CD4-positive, alpha-beta memory T cell (primary cell): ENCODE measurements at places on chromosomes 13 and 19.

DNA sequence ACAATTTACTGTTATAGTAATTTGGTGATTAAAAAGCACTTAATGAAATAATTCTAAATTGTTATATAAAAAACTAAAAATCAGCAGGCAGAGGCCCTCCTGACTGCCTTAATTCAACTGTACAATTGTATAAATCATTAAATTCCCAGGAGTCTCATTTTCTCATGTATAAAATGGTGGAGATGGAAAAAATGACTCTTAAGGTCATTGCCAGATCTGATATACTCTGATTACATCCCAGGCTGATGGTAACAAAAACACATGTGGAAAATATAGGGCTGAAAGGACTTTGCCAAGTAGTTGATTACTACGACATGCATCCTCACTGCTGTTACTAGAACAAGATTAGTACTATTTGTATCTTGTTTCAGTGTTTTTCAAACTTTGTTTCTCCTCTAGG is 1020.0 kb upstream of the SLC10A2 start:
- DNase-seq = no peak

- DNase-seq = no peak
Observed at GRCh38 chr13:106042996-106043581, 492.4 kb downstream of the EFNB2 start.

- DNase-seq = no peak
Observed at GRCh38 chr19:6273701-6274601, 5.8 kb downstream of the MLLT1 start.

GRCh38 chr19:29687897-29688728 is 22.9 kb downstream of the PLEKHF1 start:
- no peak for DNase-seq

- DNase-seq = no peak
Observed at GRCh38 chr19:54482889-54483288, 9.8 kb upstream of the CDC42EP5 start.

DNA sequence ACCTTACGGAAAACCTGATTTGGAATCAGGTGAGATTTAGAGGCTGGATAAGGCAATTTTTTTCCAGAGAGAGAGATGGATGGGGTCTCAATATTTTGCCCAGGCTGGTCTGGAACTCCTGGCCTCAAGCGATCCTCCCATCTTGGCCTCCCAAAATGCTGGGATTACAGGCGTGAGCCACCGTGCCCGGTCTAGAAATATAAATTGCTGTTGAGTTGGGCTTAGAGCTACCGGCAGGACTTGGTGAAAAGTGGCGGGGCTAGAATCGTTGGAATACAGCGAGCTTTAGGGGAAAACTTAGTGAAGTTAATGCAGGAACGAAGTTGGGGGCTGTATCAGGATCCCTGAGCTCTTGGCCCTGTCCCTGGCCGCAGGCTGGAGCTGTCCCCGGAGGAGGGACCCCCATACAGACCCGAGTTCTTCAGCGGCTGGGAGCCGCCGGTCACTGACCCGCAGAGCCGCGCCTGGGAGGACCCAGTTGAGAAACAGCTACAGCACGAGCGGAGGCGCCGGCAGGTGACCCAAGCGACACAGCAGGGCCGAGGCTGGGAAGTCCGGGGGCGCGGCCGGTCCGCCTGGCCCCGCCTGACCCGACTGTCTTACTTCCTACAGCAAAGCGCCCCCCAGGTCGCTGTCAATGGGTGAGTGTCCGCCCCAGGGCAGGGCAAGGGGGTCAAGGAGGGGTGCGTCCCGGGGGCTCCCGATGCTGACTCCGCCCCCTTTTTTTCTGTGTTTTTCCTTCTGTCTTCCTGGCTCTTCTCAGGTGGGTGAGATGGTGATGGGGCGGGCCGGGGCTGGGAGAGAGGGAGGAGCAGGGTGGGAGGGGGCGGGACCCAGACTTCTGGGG is 7.6 kb downstream of the EPS8L1 start:
- DNase-seq = no peak

- no peak for DNase-seq
Observed at GRCh38 chr19:17402982-17403855, 2.2 kb downstream of the BST2 start.

DNA sequence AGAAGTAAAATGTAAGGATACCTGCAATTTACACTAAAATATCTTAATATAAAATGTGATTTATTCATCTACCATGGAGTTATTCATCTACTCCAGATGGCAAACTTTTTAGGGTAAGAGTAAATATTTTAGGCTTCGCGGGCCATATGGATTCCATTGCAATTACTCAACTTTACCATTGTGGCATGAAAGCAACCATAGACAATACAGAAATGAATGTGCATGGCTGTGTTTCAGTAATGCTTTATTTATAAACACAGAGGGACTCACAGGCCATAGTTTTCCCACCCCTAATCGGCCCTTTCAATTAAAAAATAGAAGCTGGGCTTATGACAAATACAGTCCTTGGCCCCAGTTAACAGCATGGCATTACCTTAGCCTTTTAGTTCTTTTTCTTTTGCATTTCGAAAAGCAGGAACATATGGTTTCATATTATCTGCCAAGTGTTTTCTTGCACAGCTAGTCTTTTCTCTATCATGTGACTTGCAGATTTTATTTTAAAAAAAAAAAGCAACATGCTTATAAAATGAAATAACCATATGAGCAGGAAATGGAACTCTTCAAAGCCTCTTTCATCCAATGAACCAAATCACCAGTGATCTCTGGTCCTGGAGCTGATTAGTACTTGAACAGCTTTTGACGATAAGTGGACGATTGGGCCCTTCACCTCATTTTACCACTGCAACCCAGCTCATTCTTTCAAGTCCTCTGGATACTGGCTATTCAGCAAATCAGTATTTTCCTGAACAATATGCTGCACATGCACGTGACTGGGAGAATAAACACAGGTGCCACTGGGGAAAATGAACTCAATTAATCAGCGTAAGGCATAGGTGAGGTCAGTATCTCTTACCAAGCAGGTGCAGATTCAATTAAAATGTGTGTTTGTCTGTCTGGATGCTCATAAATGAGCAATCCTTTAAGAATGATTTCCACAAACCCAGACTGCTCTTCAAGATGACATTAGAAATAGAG is 63.9 kb downstream of the LHFPL6 start:
- DNase-seq = no peak

DNA sequence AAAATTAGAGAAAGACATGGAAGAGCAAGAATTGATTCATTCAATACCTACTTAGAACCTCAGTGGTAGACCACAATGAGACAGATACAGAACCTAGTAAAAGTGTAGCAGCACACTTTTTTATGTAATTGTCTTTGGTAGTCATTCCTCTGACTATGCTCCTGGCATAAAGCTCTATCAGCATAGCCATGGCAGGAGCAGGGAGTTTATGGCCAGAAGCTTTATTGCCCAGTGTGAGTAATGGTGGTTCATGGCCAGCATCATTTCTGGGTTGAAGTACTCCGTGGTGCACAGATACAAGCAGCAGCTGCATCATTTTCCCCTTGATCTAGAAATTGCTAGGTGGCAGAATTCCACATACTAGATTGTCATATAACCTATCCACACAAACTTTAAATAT is 352.6 kb downstream of the TBC1D4 start:
- no peak for DNase-seq

- no peak for DNase-seq
Observed at GRCh38 chr13:59672445-59672844, 491.3 kb downstream of the DIAPH3 start.

DNA sequence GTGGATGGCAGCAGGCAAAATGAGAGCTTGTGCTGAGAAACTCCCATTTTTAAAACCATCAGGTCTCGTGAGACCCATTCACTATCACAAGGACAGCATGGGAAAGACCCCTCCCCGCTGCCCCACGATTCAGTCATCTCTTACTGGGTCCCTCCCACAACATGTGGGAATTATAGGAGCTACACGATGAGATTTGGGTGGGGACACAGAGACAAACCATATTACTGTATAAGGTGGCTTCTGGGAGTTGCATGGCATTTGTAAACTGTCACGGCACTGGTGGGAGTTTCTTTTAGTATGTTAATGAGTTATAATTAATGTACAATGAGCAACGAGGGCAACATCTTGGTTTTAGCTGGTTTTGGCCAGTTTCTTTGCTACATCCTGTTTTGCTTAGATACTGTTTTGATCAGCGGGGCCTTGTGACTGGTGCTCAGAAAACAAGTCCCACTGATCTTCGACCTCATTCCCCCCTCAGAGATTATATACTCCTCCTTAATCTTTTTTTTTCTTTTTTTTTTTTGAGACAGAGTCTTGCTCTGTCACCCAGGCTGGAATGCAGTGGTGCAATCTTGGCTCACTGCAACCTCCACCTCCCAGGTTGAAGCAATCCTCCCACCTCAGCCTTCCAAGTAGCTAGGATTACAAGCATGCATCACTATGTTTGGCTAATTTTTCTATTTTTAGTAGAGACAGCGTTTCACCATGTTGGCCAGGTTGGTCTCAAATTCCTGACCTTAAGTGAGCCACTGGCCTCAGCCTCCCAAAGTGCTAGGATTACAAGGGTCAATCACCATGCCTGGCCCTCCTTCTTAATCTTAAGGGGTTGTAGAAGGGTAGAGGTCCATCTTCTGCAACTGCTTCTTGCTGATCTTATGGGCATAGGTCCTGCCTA is 21.3 kb upstream of the ZNF599 start:
- DNase-seq = peak; percentile 5

DNA sequence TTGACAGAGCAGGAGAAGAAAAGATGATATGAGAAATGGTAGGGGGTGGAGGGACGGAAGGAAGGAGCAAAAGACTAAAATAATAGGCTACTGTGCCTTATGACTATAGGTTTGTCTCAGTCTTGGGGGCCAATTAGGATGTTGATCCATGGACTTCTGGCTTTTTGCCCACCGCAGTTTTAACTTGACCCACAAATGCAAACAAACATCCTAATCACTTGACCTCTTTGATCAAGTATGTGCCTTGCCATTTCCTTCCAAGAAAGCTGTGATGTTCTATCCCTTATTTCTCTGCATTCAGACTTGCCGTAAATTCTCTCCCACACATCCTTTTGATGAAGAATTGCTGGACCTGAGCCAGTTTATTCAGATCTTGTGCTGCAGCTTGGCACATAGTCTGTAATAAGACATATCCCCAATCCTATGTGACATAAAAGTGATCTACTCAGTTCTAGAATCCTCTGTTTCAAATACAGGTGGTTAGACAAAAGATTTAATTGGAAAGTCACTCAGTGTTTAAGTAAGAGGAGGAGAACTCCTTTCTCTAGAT is 62.8 kb downstream of the TPT1 start:
- DNase-seq = no peak

DNA sequence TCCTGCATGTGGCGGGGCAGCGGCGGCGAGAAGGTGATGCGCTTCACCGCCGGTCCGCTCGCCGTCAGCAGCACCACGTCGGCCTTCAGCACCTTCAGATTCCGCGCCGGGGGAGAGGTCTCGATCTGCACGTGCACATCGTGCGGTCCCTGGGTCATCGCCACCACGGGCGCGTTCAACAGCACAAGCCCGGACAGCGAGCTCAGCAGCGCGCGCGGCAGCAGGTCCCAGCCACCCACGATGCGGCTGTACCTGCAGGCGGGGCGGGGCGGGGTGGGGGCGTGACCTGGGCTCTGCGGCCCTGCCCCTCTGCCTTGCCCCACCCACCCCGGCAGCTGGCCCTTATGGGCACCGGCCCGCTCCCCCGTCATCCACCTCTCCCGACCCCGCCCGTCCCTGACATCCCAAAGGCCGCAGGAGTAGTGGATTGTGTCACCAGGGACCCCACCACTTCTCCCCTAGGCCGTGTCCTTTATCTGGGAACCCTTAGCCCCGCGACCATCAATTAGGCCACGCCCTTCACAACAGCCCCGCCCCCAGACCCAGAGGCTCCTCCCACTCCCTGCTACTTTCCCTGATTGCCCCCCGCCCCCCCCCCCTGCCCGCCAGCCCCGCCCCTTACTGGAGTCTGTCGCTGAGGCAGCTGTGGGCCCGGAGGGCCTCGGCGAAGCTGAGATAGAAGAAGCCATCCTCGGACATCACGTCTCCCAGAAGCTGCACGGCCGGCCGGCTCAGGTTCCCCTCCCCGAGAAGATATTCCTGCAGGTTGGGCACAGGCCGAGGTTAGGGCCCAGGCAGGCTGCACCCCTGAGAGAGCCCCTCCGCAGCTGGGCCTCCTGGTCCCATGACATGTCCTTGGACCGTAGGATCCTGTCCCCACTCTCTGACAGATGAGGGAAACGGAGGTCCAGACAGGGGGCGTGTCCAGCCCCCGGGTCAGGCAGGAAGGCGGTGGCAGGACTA is 6.1 kb downstream of the IL4I1 start:
- DNase-seq = peak; percentile 54

- DNase-seq = no peak
Observed at GRCh38 chr19:10662384-10663251, 8.5 kb downstream of the ILF3 start.

- DNase-seq = no peak
Observed at GRCh38 chr13:94195715-94196114, 283.8 kb downstream of the DCT start.

DNA sequence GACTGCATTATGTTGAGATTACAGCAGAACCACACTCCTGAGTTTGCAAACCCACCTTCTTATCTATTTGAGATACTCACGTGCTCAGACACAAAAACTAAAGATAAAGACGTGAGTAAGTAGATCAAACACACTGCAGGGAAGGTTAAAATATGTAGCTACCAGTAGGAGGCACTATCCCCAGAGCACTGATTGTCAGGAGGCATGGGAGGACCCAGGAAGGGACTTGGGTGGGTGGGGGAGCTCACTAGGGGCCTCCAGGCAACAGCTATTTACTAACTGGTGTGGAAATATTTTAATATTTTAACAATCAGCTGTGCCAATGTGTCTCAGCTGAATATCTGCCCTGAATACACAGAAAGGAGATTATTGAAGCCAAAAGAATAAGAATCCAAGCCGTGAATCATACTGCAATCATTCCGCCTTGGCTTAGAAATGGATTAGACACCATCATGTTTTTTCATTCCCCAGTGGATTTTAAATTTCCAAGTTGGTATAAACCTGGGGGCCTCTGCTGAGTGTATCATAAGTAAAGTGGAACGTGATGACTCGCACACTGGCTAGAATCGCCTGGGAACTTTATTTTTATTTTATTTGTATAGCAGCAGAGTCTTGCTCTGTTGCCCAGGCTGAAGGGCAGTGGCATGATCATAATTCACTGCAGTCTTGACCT is 73.2 kb upstream of the CACNA1A start:
- DNase-seq = no peak

DNA sequence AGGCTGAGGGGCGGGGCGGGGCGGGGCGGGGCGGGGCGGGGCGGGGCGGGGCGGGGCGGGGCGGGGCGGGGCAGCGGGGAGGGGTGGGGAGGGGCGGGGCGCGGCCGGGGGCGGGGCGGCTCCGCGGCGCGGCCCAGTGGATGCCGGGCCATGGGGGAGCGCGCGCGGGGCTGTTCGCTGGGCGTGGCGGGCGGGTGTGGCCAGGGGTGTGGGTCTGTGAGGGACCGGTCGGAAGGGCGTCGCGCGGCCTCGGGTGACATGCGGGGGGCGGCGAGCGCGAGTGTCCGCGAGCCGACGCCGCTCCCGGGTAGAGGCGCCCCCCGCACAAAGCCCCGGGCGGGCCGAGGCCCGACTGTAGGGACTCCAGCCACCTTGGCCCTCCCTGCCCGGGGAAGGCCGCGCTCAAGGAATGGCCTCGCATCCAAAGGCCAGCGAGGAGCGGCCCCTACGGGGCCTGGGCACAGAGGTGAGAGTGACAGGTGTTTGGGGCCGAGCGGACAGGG is at the start of gene ZFP28:
Gene ZFP28, plus strand, starts transcription at position 188 of the 503 bp plus-strand sequence. Its CDS starts 71 bp downstream, at position 259.
- DNase-seq = no peak

GRCh38 chr13:92136449-92137155 is 738.2 kb downstream of the GPC5 start:
- DNase-seq = no peak
